Left colon (tissue), 2 donors: ENCODE measurements at places on chromosomes 3 and 15. TPM values are rescaled to one million over a fixed set of nuclear protein-coding genes. Genes with fewer than 3 reads are reported as not detected.

Gene HTR3E
- 0.50 TPM for total RNA-seq

Gene DNAJA4
- total RNA-seq: 39.6 TPM

GRCh38 chr3:78517965-78518364, 1249.8 kb downstream of the ROBO1 start:
- no peak for DNase-seq

GRCh38 chr3:98521897-98522543, 682 bp downstream of the CLDND1 start:
- DNase-seq: peak; percentile 36

DNA sequence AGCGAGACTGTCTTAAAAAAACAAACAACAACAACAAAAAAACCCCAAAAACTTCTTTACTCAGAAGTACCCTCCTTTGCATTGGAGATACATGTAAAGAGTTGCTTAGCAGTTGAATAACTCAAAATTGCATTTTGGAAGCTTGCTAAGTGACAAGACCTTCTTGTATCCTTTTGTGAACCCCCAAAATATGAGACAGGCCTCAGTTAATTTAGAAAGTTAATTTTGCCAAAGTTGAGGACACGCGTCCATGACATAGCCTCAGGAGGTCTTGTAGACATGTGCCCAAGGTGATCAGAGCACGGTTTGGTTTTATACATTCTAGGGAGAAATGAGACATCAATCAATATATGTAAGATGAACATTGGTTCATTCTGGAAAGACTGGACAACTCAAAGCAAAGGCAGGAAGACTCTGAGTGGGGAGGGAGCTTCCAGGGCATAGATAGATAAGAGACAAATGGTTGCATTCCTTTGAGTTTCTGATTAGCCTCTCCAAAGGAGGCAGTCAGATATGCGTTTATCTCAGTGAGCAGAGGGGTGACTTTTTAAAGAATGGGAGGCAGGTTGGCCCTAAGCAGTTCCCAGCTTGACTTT, 1.7 kb upstream of the ARF4 start:
- DNase-seq: no peak

DNA sequence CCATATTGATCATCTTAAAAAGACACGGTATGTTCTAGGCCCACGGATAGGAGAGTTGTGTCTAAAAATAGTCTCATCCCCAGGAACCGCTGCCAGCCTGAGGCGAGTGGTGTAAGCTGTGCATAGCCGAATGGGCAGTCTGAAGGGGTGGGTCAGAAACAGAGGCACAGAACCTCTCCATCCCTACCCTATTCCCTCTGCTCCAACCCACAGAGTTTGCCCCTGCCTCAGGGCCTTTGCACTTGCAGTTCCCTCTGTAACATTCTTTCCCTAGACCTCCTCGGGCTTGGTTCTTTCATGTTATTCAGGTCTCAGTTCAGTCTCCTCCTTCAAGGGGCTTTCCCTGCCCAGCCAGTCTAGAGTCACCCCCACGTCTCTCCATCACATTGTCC, 4.8 kb downstream of the SCN5A start:
- no peak for DNase-seq

GRCh38 chr15:78103406-78104118, 11.2 kb downstream of the SH2D7 start:
- peak; percentile 40 for DNase-seq

Gene FAM107A
- 7.8 TPM for total RNA-seq
